Lower leg skin (tissue), 4 donors: ENCODE measurements at places on chromosomes 13 and 19. TPM values are rescaled to one million over a fixed set of nuclear protein-coding genes. Genes with fewer than 3 reads are reported as not detected.
A peak's percentile ranks its signal among the peaks of the same experiment; 100 is the strongest.

DNA sequence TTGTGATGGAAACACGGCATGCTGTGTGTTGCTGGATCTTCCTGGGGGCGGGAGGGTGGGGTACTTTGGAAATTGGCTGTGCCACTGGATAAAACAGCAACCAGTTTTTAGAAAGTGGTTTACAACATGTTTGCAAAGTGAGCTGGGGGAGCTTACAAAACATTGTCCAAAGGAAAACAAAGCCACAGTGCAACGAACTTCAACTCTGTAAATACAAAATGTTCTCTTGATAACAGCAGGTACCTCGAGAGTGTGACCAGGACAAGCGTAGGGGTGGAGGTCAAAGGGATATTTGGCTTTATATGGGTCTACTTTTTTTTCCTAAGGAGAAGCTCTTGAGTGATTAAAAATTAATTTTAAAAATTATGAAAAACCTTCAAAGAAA lies 2.5 kb downstream of the IGSF23 start:
- DNase-seq = no peak

DNA sequence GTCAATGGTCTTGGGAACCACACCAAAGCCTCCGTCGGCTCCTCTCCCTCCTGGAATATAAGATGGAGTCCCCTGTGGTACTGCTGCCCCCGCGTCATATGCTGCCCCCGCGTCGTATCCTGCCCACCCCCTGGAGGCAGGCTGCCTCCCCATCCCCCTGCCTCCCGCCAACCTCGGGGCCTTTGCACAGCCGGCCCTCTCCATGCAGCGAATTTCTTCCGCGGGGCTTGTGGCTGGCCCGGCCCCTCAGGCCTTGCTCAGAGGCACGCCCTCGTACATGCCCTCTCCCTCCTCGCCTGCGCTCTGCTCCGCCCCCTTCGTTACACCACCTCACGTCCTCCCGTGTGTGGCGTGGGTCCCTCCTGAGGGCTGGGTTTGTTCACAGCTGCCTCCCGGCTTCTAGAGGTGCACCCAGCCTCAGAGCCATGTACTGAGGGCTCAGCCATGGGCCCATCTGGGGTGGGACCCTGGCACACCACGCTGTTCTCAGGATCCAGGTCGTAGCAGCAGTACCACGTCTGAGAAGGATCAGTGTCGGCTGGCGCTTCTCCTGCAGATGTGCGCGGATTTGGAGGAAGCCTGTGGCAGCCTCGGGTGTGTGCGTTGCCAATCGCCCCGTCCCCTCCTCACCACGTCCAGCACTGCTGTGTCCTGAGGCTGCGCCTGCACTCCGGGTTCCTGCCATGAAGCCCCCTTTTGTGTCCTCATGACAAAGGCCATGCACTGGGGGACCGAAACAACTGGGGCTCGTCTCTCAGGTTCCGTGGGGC lies 47.7 kb downstream of the MCF2L start:
- DNase-seq = no peak

IL11 gene
- total RNA-seq = 0.23 TPM

DNA sequence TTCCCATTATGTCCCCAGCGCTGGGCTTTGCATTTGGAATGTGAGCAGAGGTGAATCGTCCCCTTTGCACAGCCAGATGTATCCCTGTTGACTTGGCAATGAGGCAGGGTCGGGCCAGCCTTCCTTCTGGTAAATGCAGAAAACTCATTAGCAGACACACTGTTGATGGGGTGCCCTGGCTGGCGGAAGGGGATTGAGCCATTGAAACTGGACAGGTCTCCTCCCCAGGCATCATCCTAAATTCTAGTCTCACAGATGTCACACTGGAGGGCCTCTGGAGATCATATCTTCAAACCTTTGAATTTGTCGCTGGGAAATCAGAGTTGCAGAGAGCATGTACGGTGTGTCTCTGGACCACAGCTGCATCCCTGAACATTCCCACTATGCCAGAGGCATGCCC lies 219.5 kb upstream of the TSHZ3 start:
- no peak for DNase-seq

GRCh38 chr13:112248862-112249592 lies 127.1 kb upstream of the SPACA7 start:
- DNase-seq = peak; percentile 6

GRCh38 chr13:76725211-76725610 lies 161.0 kb downstream of the KCTD12 start:
- no peak for DNase-seq

DNA sequence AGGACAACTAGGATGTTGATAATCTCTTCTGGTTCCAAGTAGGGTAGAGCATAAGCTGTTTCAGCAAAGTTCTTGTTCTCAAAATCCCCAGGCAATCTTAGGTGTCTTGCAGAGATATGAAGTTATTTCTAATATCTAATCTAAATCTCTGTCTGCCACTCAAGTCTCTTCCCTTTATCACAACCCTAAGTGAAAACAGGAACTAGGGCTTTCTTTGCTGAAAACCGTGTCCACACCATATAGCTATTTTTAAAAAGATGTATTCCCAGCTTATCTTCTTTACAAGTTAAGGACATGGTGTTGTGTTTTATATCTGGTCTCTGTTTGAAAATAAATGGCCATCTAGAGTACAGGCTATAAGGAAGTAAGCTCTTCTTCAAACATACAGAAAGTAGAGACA lies 11.3 kb upstream of the RNASEH2B start:
- no peak for DNase-seq

DNA sequence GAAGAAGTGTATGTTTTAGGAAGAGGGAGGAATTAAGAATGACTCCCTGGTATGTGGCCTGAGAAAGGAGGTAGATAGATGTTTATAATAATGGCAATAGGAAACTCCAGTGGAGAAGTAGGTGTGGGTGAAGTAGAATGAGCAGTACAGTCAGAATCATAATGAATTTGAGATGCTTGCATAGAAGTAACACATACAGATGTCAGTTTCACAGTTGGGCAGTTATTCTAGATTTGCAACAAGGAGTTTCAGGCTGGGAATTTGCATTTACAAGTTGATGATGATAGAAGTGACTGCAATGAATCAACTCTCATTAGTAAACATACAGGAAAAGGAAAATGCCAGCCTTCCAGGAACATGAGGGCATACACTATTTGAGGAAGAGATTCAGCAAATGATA lies 149.0 kb downstream of the SLITRK1 start:
- no peak for DNase-seq

GRCh38 chr13:39729156-39729555 lies 73.7 kb downstream of the COG6 start:
- DNase-seq = no peak

- DNase-seq = no peak
Measured at GRCh38 chr13:27712421-27712820, 79.9 kb upstream of the GSX1 start.

DNA sequence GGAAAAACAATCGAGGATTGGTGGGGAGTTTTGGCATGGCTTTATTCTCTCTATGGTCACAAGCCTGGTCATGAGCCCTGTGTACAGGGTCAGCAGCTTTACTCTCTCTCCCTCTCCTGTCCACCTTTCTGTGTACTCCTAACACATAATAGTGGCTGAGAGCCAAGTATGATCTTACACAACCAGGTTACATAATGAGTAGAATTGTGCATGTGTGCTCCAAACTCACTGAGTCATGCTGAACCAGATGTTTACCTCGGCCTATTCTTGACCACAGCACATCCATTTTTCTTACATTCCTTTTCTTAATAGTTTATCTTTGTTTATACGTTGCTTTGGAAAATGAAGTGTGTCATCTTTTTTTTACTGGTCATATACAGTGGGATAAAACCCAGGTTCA lies 53.1 kb downstream of the ZNF254 start:
- DNase-seq = no peak

DNA sequence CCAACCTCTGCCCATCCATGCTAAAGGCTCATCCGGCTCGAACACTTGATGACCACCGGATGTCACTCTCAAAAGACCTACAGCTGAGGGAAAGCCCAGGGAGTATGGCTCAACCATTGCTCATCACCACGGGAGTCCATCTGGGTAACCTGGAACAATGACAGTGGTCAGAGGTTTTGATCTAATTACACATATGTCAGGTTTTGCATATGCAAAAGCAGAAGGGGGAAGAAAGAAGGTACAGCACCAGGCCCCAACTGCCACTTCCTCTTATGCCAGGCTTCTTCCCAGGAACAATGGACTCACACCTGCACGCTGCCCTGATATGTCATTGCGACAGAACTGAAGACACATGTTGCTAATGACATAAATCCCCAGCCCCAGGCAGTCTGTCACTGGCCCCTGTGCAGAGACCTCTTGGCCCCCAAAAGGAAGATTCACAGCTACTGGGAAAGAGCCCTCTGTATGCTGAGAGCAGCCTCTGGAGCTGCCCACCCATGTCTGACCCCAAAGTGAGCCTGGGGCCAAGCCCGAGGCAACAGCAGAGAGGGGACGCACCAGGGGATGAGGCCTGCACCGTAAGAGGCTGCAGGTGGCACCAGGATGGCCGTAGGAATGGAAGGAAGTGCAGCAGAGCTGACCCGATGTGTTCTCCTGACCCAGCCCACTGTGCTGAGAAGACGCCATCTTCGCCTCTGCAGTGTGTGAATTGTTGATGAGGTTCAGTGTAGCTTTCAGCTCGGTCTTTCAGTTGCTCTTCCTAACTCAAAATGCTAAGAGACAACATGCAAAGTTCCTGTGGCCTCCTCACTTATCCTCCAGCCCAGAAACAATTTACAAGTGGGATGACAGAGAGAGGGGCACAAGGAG lies 26.3 kb downstream of the EPS15L1 start:
- no peak for DNase-seq

DNA sequence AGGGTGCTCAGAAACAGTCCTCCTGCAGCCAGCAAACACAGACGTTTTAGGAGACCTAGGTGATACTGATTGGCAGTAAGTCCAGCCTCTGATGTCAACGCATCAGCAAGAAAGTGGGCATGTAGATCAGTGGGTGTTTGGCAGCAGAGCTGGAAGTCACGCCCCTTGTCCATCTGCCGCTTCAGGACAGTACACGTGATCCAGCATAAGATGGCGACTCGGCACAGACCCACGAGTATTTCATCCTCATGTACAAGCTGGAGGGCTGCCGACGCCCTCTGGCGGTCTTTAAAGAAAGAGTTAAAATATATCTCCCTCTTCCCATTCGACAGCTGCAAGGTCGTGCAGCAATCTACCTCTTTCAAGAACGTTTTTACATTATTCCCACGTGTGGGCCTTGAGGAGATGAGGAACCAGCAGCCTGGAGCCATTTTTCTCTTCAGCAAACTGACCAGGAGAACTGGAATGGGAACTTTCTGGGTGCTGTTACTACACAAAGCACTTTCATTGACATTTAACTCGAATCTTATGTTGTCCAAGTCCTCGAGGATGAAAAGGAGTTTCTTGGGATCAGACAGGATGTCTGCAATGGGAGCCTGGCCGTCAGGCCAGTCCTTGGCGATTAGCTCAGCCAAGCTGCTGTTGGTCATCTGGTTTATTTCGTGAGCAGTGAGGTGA lies 22.3 kb downstream of the NLRP11 start:
- DNase-seq = no peak

VSTM1 gene
- not detected for total RNA-seq

FFAR3 gene
- total RNA-seq = not detected

GRCh38 chr19:17765069-17765618 lies 13.9 kb downstream of the FCHO1 start:
- peak; percentile 47 for DNase-seq

SLC6A16 gene
- total RNA-seq = not detected

DNA sequence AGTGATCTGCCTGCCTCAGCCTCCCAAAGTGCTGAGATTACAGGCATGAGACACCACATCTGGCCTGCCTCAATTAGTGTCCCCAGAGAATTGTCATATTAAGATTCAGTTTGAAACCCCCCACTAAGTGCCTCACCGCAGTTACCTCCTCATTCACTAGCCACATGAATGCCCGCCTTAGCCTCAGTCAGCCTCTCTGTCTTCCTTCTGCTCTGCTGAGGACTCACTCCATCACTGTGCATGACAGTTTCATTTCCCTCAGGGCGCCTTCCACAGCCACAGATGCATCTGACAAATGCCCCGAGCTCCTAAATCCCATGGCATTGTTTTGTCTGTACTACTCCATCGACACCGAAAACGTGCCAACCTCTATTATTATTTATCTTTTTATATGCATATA lies 23.3 kb downstream of the MIPEP start:
- no peak for DNase-seq

VSTM2B gene
- total RNA-seq = not detected

DNA sequence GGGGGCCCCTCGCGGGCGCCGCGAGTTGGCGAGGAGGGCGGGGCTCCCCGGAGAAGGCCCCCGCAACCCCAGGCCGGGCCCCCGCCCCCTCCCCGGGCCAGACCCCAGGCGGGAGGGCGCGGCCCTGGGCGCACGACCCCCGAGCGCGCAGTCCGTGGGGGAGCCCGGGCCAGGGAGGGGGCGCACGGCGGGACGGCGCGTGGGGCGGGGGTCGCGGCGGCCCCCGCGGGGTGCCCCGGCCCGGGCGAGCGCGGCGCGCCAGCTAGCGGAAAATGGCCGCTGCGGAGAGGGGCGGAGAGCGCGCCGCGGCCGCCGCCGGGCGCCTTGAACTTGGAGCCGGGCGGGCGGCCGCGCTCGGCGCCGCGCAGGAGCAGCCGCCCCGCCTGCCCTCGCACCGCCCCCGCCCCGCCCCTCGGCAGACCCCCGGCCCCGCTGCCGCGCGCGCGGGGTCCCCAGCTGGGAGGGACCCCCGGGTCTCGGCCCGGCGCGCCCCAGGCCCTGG lies 6.4 kb upstream of the NFIC start:
- DNase-seq = no peak

- no peak for DNase-seq
Measured at GRCh38 chr13:108194435-108194936, 20.9 kb downstream of the LIG4 start.

ZNF600 gene
- 6.8 TPM for total RNA-seq

GRCh38 chr19:1465191-1466016 lies 13.6 kb downstream of the C19orf25 start:
- no peak for DNase-seq

GPR183 gene
- 6.0 TPM for total RNA-seq

TSKS gene
- 0.49 TPM for total RNA-seq

DNA sequence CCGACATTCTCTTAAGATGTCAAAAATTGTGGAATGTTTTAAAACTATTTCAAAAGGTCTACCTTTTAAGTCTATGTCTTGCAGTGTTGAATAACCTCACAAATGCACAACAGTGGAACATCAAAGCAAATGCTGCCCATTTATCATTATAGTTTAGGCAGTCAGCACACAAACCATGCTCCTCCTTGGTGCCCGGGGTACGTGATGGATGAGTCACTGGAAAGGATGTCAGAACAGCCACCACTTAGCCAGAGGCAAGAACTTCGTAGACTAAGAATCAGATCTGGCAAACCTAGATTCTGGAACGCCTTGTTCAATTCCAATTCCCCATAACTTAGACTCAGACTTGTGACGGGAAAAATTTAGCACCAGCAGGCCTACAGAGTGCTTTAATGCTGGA lies 343.6 kb downstream of the FGF9 start:
- DNase-seq = no peak
